ENCODE measurements at places on chromosomes 16 and 17. TPM values are rescaled to one million over a fixed set of nuclear protein-coding genes. Genes with fewer than 3 reads are reported as not detected.

CAPNS2 gene
- total RNA-seq, result not detected

SRP68 gene
- total RNA-seq, result 72.8 TPM

SPAG5 gene
- 3.7 TPM for total RNA-seq

EXOC3L1 gene
- total RNA-seq, result 33.0 TPM

GOT2 gene
- total RNA-seq, result 43.3 TPM

GRCh38 chr16:69108064-69108904, 2.8 kb downstream of the HAS3 start:
- H3K27ac ChIP-seq, result no peak overlapping the region
- H3K36me3 ChIP-seq, result no peaks in the 10 kb centered on the region
- no peak overlapping the region for H3K4me3 ChIP-seq
- H3K27me3 ChIP-seq, result no peaks in the 10 kb centered on the region
- peaks cover 12% of the 10 kb centered on the region for H3K4me1 ChIP-seq
- DNase-seq, result no peak

DNA sequence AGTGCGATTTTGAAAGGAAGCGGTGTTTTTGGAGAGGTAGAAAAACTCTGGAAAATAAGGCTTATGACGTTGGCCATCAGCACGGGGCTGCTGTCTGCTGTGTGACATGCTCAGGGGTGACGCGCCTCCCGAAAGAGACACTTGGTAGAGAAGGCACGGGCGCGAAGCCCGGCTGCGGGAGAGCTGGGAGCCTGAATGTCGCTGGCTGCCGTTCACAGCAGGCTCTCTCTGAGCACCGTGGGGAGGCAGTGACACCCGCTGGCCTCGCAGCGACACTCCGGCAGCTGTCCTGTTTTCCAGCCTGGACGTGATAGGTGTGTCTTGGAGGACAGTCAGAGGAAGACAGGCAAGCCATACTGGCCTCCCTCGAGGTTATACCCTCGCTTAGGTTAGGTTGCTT, 759.1 kb upstream of the RBFOX1 start:
- no peak overlapping the region for H3K27ac ChIP-seq
- H3K4me3 ChIP-seq, result no peak overlapping the region
- no peak for DNase-seq
- H3K36me3 ChIP-seq, result no peaks in the 10 kb centered on the region

DNA sequence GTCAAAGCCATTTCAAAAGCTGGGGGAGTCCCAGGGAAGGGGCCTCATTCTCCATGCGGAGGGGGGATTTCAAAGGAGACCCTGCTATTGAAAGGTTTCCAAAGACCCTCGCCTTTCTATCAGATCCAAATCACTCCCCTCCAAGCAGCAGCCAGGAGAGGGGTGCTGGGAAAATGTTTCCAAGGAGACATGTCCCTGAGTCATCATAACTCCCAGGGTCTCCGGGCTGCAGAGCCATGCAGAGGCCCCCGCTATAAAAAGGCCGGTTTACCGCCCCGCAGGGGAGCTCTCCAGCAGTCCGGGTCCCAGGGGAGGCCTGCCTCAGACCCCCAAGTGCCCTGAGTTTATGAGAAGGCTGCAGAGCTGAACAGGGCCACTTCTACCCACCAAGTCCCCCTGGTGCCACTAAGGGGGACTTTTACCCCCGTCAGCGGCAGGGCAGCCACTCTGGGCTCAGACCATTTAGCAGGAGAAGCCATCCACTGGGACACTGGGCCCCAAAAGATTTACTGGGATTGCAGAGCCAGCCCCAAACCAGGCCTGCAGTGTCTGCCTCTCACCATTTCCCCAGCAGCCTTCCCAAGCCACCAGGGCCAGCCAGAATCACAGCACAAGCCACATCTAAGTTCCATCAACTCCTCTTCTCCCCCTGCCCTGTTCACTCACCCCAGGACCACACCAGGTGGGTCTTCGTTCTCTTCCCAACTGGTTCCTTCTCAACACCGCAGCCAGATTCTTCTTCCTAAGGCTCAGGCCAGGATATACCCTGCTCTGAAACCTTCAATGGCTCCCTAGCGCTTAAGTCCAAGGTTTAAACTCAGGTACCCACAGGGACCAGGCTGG, 234.4 kb downstream of the ZNF423 start:
- H3K27ac ChIP-seq, result peak overlapping the region; percentile 17
- H3K4me1 ChIP-seq, result peaks cover 18% of the 10 kb centered on the region
- no peaks in the 10 kb centered on the region for H3K27me3 ChIP-seq

- no peak overlapping the region for H3K27ac ChIP-seq
- H3K4me1 ChIP-seq, result peaks cover 14% of the 10 kb centered on the region
- no peak for DNase-seq
- no peaks in the 10 kb centered on the region for H3K36me3 ChIP-seq
- H3K4me3 ChIP-seq, result no peak overlapping the region
These were observed 6.0 kb downstream of the MYO1D start for GRCh38 chr17:32870969-32871368.

DNA sequence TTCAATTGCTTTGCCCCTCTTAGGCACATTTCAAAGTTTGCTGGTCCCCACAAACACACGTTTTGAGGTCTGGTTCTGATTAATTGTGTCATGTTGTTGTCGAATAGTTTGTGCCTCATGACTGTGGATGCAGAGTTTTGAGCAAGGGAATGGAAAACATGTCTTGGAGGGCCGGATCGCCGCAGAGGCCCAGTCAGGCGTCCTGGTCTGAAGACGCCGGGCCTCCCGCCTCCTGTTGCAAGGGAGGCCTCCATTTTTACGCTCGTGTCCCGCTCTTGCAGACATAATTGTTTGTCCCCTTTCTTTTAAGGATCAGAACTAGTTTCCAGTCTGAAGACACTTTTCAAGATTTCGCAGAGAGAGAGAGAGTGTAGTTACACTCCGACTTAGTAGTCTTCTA, 3.2 kb downstream of the NTN1 start:
- H3K36me3 ChIP-seq, result no peaks in the 10 kb centered on the region
- H3K4me3 ChIP-seq, result no peak overlapping the region
- H3K4me1 ChIP-seq, result peaks cover 8% of the 10 kb centered on the region

DNA sequence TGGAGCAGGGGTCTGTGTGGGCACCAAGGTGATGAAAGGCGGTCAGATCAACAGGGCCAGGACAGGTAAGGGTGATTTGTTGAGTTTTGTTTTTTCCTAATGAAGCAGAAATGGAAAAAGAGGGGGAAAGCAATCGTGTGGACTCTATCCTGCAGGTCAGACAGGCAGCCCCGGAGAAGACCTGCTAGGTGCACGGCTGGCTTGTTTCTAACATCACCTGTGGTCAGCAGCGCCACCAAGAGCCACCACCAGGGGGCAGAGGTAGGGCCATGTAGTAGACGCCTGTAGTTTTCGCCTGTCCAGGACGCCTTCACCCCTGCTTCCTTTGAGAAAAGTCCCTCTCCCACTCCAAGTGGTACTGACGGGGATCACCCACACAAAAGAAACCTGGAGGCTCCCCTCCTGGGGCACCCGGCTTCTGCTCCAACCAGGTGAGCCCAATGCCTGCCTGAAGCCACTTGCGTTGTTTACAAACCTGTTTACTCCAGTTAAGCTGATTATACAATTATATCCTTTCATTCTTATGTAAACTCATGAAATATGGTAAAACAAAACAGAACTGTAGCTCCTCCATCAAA, 54.2 kb upstream of the SEC14L1 start:
- no peak overlapping the region for H3K4me3 ChIP-seq
- peak; percentile 82 for DNase-seq
- no peak overlapping the region for H3K27ac ChIP-seq

GRCh38 chr17:30221346-30221745, 14.2 kb downstream of the SLC6A4 start:
- DNase-seq, result no peak
- H3K36me3 ChIP-seq, result no peaks in the 10 kb centered on the region
- no peak overlapping the region for H3K4me3 ChIP-seq
- no peak overlapping the region for H3K27ac ChIP-seq
- H3K27me3 ChIP-seq, result no peaks in the 10 kb centered on the region
- no peaks in the 10 kb centered on the region for H3K4me1 ChIP-seq

DNA sequence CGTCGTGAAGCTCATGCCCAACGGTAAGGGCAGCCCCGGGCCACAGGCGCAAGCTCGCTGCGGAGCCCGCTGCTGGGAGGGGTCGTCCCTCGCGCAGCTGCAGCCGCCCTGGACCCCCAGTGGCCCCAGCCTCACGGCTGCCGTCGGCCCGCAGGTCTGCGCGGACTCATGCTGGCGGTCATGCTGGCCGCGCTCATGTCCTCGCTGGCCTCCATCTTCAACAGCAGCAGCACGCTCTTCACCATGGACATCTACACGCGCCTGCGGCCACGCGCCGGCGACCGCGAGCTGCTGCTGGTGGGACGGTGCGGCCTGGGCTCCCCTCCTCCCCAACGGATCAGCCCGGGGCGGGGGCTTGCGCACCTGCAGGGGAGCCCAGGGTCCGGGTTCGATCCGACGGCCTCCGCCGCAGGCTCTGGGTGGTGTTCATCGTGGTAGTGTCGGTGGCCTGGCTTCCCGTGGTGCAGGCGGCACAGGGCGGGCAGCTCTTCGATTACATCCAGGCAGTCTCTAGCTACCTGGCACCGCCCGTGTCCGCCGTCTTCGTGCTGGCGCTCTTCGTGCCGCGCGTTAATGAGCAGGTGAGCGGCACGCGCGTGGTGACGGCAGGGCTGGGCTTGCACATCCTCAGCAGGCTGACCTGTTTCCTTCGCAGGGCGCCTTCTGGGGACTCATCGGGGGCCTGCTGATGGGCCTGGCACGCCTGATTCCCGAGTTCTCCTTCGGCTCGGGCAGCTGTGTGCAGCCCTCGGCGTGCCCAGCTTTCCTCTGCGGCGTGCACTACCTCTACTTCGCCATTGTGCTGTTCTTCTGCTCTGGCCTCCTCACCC, 5.8 kb downstream of the SLC5A2 start:
- H3K36me3 ChIP-seq, result no peaks in the 10 kb centered on the region
- H3K4me3 ChIP-seq, result peak overlapping the region; percentile 42
- peaks cover 11% of the 10 kb centered on the region for H3K4me1 ChIP-seq
- no peaks in the 10 kb centered on the region for H3K27me3 ChIP-seq

Data from ovary (tissue), 10 donors.